T-helper 1 cell (primary cell): ENCODE measurements at places on chromosomes 11 and 22.

DNA sequence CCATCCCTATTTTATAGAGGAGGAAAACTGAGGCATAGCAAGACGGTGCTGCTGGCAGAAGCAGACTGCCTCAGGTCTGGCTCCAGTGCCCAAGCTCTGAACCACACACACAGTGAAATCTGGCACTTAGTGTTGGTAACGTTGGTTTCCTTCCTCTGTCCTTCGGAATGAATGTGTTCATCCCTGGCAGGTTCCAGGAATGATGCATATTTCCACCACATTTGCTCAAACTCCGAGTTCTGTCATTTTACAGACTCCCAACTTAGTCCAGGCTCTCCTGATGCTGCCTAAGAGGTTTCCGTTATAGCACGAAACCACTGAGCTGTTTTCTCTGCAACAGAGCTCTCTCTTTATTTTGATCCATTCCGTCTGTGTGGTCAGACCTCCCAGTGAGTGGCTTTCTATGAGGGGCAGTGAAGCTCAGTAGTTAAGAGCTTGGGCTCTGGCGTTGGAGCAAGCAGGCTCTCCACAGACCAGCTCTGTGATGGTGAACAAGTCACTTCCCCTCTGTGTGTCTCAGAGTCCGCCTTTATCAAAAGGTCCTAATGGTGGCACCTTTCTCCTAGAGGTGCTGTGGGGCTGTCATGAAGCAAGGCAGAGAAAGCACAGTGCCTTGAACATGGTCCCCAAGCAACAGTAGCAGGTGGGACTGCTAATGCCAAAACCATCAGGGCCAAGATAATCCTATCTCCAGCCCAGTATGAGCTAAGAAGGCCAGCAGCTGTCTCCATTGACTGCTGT lies 200.3 kb downstream of the MYO18B start:
- no peak for DNase-seq

DNA sequence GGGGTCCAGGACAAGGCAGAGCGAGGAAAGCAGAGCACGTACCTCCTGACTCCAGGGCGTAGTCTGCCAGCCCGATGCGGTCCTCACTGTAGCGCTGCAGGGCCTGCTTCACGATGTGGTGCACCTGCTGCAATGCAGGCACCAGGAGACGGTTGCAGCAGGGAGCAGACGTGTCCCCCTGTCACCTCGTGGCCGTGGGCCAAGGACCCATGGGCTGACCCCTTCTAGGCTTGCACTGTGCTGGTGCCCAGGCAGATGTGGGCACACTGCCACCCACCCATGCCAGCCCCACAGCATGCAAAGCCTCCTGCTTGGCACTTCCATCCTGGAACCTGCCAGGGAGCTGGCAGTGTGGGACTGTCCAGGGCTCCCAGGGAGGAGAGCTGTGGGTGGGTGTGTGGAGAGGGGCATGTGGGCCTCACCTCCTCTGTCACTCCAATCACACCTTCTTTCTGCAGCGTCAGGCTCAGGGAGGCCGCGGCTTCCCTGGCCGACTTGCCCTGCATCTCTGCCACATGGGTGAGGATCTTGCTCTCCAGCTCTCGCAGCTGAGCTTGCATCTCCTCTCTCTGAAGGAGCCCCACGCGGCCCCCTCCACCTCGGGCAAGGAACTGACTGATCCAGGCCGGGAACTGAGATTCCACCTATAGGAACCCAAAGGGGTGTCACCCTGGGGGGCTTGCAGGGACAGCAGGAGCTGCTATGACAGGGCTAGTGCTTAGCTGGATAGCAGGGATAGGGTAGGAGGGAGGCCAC lies 16.3 kb downstream of the SUN2 start:
- no peak for DNase-seq

- DNase-seq = no peak
Observed at GRCh38 chr22:48275412-48275811, 1513.0 kb downstream of the TBC1D22A start.

DNA sequence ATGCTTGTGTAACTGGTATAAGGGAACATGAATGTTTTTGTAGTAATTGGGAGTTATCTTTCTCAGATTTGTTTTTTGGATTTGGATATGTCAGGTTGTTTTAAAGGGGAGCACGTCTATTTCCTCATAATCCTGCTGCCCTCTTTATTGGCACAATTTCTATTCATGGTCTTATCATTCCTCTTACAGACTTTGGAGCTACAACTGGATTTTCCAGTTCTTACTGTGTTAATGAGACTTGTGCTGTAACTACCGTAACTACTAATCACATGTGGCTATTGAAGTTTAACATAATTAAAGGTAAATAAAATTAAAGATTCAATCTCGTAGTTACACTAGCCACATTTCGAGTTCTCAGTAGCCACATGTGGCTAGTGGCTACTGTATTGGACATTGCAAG lies 1.9 kb downstream of the FDX1 start:
- DNase-seq = no peak

GRCh38 chr22:49229483-49230193 lies 598.0 kb downstream of the BRD1 start:
- no peak for DNase-seq

- DNase-seq = no peak
Observed at GRCh38 chr11:59666969-59667368, 1.9 kb downstream of the PATL1 start.

DNA sequence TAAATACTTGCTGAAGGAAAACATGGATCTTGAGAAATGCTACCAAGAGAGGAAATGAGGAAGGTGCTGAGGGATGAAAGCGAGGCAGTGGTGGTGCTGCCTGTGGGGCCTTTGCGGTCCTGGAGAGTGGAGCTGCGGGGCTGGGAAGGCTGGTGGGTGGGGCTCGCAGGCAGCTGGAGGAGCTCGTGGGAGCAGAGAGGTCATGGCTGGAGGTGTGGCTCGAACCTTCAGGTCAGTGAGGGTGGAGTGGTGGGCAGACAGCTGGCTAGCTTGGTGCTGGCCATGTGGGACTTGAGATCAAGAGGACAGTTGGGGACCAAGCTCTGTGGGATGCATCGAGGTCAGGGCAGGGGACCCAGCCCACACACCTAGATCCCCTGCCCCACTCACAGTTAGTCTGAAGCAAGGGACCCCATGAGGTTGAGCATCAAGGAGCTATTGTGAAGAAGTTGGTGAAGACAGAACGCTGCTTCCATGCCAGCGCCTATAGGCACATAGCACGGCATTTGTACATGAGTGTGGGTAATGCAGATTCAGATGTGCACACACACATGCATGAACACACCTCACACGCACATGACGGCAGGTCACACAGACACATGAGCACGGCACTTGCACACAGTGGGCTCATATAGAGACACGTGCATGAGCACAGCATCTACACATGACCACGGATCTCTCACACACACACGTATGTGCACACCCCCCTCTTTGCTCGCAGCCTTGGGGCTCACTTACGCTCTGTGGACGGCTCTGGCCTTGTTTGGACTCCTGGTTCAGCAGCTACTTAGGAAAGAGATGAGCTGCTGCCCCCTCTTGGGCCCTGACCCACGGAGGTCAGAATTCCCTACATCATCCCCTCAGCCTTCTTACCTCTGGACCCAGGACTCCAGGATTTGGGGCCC lies 30.4 kb downstream of the SHANK3 start:
- DNase-seq = peak; percentile 2

- DNase-seq = no peak
Observed at GRCh38 chr11:118888398-118888797, 4.7 kb downstream of the CXCR5 start.

GRCh38 chr11:123132881-123133280 lies 62.2 kb downstream of the CLMP start:
- DNase-seq = no peak

- no peak for DNase-seq
Observed at GRCh38 chr11:27392278-27393114, 29.5 kb upstream of the CCDC34 start.

GRCh38 chr11:104043142-104043541 lies 6.7 kb downstream of the DDI1 start:
- DNase-seq = no peak

DNA sequence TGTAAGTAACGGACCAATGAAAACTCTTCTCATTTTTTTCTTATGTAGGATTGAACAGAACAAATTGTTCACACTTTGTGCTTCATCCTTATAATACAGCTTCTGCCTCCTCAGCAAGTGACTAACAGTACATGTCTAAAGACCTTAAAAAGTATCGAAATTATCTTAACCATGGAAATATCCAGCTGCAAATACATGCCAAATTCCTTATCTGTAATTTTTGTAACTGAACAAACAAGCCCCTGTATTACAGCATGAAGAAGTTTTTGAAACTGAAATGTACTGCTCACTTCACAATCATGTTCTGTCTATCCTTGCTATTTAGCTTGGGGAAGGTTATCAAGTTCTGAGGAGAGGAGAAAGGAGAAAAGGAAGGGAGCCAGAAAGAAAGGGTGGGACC lies 20.4 kb downstream of the WT1 start:
- DNase-seq = no peak

DNA sequence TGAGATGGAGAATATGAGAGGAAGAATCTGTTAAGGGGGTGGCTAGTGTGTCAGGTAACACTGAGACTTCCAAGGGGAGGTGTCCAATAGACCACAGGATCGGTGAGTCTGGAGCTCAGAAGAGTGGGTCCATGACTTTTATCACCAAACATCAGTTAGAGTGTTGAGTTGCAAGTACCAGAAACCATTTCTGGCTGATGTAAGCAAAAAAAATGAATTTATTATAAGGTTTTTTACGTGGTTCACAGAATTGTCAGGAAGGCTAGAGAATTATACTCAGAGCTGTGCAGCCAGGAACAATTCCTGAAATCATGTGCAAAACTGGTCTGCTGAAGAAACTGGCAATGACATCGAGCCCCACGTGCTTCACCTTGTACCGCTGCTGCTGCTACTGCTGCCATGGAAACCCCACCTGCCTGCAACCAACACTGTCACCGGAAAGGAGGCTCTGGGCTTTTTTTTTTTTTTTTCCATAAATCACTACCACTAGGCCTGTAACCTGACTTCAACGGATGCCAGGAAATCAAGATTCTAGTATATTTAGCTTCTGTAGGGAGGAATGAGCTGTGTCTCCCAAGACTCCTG lies 16.6 kb upstream of the STK33 start:
- peak; percentile 48 for DNase-seq

DNA sequence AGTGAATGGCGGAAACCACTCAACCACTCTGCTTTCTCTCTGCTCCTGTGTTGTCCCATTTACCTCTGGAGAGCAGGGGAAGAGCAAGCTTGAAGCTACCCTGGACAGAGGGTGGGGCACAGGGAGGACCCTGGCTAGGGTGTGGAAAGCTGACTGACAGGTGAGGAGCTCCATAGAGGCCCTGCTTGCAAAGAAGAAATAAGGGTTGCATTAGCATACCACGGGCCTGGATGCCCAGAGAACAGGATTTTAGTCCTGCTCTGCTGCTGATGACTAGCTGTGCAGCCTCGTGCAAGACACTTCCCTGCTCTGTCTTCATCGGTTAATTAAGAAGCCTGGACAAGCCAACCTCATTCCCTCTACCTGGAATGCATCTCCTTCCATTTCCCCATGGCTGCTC lies 135.0 kb downstream of the BUD13 start:
- DNase-seq = no peak

- DNase-seq = no peak
Observed at GRCh38 chr11:10998674-10999073, 140.8 kb upstream of the ZBED5 start.

DNA sequence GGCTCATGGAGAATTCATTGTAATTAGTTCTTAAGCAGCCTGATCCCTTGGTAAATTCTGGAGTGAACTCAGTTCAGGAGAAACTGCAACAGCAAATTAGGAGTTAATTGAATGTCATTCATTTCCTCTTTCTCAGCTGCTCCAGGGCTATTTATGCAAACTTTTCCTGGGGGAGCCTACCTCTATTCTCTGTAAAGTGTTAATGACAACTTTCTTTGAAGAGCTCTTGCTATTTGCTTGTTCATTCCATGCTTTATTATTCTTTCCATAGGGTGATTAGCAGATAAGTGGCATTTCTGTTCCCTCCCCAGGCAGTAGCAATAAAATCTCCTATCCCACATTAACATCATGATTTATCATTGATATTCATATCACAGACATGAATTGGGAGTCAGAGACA lies 267.6 kb upstream of the DDI1 start:
- no peak for DNase-seq

- DNase-seq = no peak
Observed at GRCh38 chr11:93817426-93818348, 32.7 kb downstream of the VSTM5 start.

DNA sequence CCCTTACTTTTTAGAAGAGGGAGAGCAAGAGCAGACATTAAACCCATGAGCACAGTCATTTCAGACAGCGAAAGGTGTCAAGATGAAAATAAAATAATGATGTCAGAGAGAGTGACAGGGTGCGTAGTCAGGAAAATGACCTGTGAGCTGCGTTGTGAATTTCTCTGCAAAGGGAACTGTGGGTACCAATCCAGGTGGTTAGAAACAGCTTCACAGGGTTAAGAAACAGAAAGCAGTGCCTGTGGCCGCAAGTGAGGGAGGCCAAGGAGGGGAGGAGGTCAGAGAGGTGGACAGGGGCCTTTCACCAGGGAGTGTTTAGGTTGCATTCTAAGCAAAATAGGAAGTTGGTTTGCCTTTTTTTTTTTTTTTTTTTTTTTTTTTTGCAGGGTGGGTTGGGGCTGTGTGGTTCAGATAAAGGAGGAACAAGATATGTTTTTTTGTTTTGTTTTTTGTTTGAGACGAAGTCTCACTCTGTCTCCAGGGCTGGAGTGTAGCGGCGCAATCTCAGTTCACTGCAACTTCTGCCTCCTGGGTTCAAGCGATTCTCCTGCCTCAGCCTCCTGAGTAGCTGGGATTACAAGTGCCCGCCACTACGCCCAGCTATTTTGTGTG lies 7.9 kb downstream of the TIGD3 start:
- no peak for DNase-seq

DNA sequence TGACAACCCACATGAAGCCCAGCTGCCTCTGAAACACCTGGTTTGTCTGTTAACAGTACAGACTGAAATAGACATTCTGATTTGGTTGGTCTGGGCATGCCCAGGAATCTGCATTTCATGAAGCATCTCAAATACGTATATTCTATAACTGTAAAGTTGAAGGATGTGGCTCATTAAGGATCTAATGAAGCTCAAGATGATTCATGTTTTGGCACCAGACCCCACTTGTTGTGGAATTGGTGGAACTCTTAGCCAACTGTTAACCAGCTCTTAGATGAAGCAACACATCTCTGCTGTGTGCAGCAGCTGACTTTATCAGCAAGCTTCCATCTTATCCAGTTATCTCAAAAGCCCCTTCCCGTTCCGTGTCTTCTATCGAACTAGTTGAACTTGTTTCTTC lies 232.2 kb downstream of the INSC start:
- no peak for DNase-seq
